ENCODE measurements at places on chromosomes 12 and 14.

- DNase-seq = no peak
Measured at GRCh38 chr12:91185421-91185820, 2.8 kb upstream of the DCN start.

- no peak for DNase-seq
Measured at GRCh38 chr12:8629486-8630033, 16.9 kb upstream of the AICDA start.

- no peak for DNase-seq
Measured at GRCh38 chr12:5376591-5377207, 55.2 kb upstream of the NTF3 start.

DNA sequence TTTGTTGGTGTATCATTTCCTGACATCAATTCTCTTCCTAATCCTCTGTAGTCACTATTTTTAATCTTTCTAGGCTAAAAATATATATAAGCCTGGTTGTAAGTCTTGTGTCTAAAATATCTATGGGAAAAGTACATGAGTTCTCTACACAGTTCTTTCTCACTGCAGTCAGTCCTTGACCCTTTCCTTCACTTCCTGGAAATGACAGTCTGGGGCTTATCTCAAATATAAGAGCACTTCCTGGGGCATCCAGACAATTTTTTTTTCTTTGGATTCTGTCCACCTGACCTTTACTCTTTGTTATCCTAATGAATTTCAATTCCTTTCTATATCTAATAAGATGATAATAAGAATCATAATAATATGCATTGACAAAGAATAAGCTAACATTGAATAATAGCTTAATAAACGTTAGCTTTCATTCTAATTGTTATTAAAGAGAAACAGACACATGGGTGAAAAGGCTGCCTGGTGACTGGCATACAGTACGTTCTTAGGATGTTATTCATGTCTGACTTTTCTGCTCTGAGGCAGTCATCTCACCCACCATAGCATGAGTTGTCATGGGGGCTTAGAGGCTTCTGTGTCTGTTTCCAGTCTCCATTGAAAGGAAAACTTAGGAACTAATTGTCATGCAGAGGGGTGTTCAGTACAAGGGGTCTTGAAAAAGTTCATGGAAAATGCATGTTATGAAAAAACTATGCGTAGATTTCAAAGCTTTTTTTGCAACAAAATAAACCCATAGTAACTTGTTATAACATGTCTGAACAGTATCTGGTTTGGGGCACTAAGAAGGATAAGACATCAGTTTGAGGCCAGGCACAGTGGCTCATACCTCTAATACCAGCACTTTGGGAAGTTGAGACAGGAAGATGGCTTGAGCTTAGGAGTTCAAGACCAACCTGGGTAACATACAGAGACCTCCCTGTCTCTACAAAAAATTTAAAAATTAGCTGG, 66.2 kb upstream of the DNM1L start:
- no peak for DNase-seq

DNA sequence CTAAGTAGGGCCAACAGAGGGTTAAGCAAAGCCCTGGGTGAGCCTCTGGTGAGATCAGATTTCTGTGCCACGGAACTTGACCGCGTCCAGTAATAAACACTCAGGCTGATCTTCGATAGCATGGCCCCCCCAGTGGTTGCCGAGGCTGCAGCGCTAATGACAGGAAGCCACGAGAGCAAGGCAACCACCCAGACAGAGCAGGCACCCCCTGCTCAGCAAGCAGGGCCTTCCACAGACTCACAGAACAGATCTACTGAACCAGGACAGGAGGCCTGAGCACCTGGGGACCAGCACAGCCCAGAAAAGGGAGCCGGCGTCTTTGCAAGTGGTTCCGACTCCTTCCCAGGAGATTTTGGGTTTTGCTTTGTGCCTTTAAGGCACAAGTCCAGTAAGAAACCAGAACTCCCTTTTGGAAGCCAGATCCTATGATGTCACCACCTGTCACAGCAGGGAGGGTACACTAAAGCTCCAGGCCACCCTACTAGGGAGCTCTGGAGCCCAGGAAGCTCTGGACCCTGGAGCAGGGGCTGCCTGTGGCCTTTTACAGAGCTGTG, 42.3 kb downstream of the BCL11B start:
- DNase-seq = no peak

DNA sequence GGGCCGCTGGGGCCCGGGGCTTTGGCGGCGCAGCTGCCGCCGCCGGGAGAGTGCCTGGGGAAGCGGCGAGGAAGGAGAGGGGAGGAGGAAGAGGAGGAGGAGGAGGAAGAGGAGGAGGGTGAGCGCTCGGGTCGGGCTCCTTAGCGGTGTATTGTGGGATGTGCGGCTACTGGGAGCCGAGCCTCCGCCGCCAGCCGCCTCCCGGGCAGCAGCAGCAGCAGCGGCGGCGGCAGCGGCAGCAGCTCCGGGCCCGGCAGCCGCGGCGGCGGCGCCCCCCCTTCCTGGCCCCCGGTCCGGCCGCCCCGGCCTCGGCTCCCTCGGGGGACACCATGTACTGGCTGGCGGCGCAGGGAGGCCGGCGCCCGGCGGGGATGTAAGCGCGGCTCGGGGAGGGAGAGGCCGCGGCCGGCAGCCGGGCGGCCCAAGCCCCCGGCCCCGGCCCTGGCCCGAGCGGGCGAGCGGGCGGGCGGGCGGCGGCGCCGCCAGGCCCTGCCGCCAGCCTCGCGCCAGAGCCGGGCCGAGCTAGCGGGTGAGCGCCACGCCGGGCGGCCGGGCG, at the start of gene SETD1B:
TSS of gene SETD1B (plus strand) at position 149 of the 556 bp plus-strand sequence. CDS start 729 bp downstream, outside the sequence.
- DNase-seq = no peak

DNA sequence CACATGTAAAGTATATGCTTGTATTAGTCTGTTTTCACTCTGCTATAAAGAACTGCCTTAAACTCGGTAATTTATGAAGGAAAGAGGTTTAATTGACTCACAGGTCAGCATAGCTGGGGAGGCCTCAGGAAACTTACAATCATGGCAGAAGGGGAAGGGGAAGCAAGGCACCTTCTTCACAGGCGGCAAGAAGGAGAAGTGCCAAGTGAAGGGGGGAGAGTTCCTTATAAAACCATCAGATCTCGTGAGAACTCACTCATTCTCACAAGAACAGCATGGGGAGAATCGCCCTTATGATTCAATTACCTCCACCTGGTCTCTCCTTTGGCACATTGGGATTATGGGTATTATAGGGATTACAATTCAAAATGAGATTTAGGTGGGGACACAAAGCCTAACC, 229.5 kb upstream of the PLXNC1 start:
- no peak for DNase-seq

DNA sequence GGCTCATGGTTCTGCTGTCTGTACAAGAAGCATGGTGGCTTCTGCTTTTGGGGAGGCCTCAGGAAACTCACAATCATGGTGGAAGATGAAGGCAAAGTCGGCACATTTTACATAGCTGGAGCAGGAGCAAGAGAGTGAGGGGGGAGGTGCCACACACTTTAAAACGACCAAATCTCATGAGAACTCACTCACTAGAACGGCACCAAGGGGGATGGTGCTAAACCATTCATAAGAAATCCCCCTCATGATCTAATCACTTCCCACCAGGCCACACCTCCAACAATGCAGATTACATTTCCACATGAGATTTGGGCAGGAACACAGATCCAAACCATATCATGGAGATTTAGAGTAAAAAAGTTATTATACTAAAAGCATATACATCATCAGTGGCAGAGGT, 13.6 kb upstream of the LEMD3 start:
- DNase-seq = no peak

GRCh38 chr12:75196865-75197264, 12.8 kb downstream of the KCNC2 start:
- DNase-seq = no peak

DNA sequence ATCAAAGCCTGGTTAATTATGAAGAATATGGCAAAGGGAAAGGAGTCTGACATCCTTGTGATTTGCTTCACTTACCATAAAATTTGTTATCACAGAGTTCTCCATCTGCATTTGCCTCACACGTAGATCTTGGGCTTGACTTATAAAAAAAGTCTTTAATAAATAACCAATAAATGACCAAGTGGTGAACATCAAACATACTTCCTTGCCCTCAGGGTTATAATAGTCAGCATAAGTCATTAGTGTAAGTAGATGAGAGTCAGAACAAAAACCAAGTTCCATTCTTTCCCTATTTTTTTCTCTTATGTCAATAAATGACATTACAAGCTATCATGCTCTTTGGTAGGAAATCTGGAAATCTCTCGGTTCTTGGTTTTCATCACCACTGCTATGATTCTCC, 635.4 kb upstream of the ATXN7L3B start:
- no peak for DNase-seq

DNA sequence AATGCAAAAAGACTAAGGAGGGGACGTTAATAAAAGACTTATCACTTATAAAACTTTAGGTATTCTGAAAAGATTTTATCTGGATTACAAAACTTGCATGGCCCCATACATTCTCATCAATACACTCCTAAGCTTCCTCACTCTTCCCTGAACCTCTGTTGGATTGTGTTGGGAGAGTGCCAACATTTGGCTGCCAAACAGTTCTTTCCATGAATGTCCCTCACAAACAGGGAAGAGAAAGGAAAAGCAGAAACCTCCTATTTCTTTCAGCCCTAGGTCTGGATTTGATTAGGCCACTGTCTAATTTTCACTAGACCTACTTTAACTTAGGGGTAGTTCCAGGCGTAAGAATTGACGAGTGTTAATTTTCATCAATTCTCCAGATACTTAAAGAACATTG, 11.7 kb downstream of the PTHLH start:
- no peak for DNase-seq

- no peak for DNase-seq
Measured at GRCh38 chr12:82596483-82596882, 90.2 kb upstream of the TMTC2 start.

DNA sequence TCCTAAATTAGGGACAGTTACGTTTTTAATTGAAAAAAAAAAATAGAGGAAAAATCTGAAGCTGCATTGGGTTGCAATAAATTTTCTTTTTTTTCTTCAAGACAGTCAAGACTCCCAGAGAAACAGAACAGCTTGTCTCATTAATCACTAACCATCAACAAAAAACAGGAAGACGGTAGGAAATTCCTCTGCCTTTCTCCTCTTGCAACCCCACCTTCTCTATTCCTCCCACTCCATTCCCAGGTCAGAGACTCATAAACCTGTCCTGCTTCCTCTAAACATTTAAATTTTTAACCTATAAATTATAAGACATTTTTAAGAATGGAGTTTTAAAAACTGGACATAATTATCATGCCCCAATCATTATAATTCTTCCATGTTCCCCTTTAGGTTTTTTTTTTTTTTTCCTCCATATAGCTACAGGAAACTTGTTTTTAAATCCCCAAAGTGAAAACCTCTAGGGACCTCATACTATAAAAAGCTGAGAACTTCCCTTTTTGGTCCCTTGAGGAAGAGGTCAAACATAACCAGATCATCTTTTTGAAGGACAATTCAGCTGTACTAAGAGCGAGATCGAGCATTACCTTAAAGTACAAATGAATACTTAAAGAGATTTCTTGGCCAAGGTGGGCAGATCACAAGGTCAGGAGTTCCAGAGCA, 36.0 kb downstream of the CPM start:
- no peak for DNase-seq

DNA sequence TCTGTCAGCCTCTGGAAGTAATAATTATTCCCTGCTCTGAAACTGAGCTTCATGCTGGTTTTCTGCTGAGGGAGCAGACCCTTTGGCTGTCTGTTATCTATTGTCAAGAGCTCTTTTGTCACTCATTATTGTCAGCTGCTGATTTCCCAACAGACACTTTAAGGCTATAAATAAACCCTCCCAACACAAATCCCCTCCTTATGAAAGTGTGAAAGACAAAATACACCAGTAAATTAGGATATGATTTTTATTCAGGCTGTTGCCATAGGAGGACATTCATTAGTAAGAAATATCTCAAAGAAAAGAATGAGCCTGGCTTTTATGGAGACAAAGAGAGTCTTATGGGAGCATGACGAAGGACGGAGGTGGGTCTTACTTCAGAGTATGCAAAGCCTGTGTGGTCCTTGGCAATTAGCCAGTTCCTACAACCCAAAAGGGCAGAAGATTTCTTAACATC, 180.8 kb downstream of the CRADD start:
- no peak for DNase-seq

- peak; percentile 3 for DNase-seq
Measured at GRCh38 chr14:97581016-97581415, 783.8 kb downstream of the VRK1 start.

DNA sequence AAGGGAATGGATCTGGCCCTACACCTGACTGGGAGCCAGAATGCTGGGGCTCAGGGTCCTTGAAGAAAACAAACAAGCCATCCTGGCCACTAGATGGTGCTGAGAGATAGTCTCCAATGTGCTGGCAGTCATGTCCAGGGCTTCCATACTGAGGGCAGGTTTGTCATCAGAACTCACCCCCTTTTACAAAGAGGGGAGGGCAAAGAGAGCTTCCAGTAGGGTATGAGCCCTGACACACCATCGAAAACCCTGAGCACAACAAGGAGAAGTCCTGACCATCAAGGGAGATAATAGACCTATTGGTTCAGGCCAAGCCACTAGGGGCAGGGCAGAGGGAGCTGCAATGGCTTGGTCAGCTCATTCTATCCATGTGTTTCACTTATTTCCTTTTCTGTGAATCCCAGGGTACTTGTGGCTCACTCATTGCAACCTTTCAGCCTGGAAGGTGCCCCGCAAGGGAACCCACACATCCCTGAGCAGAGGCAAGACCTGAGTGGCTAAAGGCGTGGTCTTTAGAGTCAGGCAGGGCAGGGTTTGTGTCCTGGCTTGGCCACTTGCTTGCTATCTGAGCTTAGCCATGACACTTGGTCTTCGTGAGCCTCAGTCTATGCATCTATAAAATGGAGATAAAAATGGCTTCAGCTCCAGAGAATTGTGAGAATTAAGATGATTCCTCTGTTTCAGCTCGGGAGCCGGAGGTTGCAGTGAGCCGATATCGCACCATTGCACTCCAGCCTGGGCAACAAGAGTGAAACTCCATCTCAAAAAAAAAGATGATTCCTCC, 6.2 kb upstream of the PLEKHH1 start:
- DNase-seq = peak; percentile 20
